HTR-8/SVneo (cell line): ENCODE measurements at places on chromosomes 3 and 15.
A peak's percentile ranks its signal among the peaks of the same experiment; 100 is the strongest.

GRCh38 chr3:7977245-7978086 is 524.2 kb upstream of the LMCD1 start:
- no peak for DNase-seq

DNA sequence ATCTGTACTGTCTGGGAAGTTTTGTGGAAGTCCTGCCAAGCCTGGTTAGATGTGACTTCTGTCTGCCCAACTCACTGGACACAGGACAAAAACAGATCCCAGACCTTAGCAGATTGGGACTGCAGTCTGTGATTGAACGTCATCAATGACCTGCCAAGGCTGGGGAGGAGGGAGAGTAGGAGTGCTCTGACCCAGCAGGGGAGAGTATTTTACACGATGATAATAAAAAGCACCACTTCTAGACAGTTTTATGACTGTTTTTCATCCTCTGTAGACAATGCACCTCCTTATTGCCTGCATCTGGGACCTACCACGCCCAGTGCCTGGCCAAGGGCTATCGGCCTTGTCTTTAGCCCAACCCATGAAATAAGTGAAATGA is 102.3 kb upstream of the NR2E3 start:
- DNase-seq, result no peak

DNA sequence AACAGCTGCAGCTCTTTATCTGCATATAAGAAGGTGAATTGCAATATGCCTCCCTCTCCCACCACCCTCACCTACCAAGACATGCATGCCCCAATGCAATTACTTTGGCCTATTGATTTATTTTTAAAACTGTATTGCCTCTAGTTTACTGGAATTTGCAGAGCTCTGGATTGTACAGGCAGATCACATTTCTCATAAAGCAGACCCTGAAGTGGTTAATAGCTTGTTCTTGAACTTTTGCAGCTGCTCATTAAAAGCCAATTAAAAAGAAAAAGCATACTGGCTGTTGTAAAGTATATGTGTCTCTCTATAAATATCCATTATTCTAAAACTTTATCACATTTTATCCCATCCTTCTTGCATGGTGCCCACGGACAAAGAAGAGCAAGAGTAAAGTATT is 221.5 kb upstream of the TOPAZ1 start:
- no peak for DNase-seq

DNA sequence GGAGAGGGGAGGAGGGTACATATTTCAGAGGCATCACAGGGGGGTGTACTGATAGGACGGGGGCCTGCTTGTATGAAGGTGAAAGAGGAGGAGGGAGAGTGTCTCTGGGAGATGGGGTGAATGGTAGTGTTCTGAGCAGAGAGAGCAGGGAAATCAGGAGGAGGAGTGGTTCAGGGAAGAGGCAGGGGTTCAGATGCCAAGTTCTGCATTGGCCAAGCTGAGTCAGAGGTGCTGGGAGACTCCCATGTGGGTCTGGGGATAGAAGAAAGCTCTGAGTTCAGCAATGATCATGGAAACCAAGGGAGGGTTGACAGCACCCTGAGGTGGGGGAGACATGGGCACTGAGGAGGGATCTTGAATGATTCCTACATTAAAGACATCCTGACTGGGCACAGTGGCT is 3.0 kb downstream of the CYP8B1 start:
- no peak for DNase-seq

- DNase-seq, result no peak
Measured at GRCh38 chr3:31232055-31233025, 300.4 kb upstream of the STT3B start.

DNA sequence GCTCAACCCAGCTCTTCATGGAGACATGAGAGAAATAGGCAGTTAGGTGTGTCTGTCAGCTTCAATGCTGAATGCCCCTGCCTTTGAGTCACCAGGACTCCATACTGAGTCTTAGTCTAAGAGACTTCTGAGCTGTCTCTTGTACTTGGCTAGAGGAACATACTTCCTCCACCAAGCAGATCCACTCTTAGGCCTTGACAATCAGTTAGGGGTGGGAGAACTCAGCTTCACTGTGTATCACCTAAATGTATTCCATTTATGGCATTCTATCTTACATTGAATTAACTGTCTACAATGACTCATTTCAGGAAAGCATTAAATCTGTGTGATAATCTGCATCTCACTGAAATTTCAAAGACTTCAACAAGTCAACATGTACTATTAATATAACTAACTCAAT is 66.0 kb downstream of the STAC start:
- DNase-seq, result no peak

DNA sequence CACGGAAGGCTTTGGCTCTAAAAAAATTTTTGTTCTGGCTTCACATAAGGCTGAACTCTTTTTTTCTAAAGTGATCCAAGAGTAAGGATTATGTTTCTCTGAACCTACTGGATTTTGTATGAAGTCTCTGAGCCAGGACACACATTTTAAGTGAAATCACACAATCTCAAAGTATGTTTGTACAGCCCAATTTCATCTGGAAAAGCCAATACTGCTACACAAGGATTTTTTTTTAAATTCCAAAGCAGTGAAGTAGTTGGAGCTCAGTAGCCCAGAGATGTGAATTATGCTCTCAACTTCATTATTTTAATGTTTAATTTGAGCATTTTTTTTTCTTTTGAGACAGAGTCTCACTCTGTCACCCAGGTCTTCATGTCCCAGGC is 243.9 kb downstream of the FAM43A start:
- DNase-seq, result no peak

DNA sequence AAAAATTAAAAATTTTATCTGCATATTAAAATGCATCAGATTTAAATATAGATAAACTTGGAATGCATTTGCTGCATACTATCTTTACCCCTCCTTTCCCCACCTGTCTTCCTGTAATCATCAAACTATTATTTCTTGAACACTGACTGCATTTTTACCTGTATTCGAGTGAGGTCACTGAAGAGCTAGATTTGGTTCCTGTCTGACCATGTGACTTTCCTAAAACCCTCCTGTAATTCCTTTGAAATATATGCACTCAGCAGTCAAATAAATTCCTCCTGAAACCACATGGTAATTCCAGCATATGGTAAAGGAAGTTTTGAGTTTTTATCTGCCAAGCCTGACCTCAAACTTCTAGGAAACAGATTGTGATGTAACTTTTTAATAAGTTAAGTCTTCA is 445.6 kb upstream of the FRG2C start:
- no peak for DNase-seq

DNA sequence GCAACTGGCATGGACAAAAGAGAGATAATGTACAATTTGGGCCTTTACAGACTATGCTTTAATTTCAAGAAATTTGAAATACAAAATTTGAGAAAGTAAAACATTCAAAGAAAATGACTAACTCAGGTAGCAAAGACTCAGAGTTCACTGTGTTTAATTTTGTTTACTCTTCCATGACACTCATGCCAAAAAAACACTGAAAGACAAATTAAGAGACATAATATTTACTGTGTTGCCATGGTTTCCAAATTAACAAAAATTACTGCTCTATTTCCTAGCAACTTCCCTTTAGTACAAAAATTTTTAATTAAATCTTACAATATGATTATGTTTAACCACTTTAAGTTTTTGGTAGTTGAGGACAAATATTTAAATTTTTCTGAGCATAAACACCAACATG is 29.6 kb downstream of the LRRFIP2 start:
- no peak for DNase-seq

DNA sequence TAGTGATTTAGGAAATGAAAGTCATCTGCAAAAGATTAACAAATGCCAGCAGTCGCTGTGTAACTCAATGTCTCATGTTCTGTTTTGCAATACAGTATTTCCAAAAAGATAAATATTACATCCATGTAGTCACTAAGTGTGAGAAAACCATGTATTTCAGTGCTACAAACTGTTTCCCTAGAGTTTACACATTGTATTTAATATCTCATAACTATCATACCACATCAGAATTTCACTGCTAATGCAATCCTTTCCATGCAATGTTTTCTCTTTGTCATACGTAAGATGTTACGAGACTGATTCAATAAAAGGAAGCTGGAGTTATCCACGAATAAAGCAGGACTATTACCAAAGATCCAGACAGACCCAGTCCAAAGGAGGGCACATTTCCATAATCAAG is 269.4 kb downstream of the GBE1 start:
- DNase-seq, result no peak

DNA sequence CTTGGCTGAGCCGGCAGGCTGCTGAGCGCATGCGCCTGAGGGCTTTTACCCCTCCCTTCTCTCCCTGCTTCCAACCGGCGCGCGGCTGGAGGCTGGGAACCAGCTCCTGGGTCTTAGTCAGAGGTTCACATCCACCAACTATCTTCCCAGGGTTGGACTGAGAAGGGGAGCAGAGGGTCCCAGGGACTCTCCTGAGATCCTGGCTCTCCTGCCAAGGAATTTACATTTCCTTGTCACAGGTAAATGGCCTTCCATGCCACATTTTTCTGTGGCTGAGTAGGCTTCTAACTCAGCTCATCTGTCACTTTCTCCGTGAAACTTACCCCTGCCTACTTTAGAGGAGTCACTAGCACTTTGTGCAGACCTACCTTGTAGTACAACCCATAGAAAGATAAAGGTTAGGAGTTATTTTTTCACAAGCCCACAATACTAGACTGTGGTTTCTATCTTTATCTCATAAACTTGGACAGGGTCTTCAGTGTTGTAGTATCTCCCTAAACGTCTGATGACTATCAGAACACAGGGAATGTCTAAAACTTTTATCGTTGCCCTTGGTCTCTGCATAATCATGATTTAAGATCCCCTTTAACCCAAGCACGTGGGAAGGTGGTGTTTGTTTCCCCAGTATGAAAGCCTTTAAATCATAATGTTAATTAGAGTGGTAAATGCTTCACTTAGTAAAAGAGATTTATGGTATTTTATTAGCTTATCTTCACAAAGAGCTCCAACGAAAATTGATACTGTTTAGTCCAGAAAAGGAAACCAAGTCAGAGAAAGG is 638 bp upstream of the TBC1D5 start:
- peak; percentile 94 for DNase-seq

GRCh38 chr3:36540888-36541518 is 160.7 kb downstream of the STAC start:
- DNase-seq, result no peak

DNA sequence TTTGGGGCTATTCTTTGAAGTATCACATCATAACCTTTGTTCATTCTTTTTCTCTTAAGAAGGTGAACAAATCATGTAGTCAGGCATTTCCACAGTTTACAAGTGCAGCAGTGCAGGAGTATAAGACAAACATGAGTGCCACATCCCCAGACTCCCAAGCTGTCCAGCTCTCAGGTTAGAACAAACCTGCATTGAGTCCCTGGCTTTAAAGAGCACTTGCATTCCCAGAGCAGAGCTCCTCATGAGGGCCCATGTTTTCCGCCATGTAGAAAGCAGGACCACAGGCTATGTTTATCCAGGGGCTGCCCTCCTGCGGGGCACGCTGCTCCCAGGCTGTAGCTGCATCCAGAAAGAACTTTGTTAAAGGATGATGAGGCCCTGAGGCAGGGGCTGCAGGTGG is 267.7 kb downstream of the TLE3 start:
- no peak for DNase-seq

DNA sequence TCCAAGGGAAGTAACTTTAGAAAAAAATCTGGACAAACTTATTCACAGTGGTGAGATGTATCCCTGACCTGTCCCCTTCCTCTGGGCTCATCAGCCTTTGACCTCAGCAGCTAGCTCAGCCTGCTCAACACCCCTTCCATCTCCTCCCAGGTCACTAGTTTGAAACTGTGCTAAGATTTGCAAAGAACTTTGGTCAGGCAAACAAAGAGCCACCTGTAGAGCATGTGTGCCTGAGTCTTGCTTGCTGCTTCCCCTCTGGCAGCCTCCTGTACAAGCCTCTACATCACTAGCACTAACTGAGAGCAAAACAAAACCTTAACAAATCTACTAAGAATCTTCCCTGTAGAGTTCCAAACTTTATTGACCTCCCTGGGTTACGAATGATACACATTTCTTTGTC is 43.9 kb downstream of the NR1I2 start:
- DNase-seq, result no peak

GRCh38 chr15:70016511-70016994 is 81.2 kb downstream of the TLE3 start:
- no peak for DNase-seq

DNA sequence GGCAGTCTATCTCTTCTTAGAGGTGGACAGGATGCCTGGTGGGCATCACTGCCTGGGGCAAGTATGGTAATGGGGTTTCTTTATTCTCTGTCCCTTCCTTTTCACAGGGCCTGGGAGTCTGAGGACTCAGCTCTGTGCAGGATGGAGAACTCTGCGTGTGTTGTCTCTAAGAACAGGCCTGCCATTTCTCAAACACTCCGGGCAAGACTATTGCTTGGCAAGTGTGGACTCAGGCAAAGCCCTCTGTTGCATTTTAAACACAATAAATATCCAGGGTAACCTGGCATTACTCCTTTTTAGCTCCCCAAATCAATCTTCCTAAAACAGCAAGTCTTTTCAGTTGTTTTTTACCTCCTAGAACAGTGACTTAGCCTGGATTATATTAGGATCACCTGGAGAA is 185.1 kb upstream of the ROPN1 start:
- no peak for DNase-seq

- no peak for DNase-seq
Measured at GRCh38 chr3:108006881-108007331, 83.9 kb downstream of the CD47 start.

DNA sequence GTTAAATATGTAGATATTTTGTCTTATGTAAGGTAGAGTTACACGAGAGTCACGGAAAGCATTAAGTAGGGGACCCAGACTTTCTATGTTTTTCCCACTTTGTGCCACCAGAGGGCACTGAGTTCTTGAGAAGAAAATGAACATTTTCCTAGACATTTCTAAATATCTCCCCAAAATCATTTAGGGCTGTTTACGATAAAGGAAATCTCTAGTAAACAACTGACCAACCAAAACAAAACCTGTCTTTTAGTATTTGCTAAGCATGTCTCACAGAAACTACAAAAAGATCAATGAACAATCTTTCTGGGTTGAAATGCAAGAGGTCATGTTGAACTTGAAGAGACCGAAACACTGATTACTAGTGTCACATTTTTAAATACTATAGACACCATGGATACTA is 16.1 kb downstream of the POU1F1 start:
- DNase-seq, result peak; percentile 13
